Activated CD4-positive, CD25-positive, alpha-beta regulatory T cell treated with anti-CD3 and anti-CD28 coated beads, Interleukin-2, amount 50 U/mL, for 72 hours (primary cell): ENCODE measurements at places on chromosomes 5 and 9.

DNA sequence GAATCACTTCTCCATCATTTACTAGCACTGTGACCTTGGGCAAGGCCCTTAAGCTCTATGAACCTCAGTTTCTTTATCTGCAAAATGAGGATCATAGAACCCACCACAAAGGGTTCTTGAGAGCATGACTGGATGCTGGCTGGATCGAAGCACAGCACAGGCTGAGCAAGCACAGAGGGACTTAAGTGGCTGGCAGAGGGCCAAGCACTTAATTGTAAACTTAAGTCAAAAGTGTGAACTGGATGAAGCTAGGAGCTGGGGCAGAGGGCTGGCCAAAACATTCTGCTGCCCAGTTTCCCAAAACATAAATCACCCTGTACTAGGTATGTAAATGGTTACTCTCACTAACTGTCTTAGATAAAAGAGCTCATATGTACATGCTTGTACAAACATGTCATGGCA, 112.3 kb upstream of the WWC1 start:
- DNase-seq = no peak

DNA sequence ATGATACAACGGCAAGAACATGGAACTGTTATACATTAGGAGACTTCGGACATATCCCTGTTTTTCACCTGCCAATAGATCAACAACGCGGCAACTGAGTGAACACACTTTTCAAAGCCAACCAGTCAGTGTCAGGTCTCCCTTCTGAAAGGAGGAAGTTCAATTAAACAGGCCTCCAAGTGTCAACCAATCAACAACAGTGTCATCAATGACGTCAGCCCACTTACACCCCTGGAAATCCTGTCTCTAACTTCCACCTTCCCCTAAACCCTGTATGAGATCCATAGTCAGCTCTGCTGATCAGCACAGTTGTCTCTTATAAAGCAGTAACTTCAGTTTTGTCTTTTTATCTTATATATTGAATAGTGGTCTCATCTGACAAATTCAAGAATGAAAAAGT, 36.6 kb downstream of the DMRT3 start:
- DNase-seq = no peak

DNA sequence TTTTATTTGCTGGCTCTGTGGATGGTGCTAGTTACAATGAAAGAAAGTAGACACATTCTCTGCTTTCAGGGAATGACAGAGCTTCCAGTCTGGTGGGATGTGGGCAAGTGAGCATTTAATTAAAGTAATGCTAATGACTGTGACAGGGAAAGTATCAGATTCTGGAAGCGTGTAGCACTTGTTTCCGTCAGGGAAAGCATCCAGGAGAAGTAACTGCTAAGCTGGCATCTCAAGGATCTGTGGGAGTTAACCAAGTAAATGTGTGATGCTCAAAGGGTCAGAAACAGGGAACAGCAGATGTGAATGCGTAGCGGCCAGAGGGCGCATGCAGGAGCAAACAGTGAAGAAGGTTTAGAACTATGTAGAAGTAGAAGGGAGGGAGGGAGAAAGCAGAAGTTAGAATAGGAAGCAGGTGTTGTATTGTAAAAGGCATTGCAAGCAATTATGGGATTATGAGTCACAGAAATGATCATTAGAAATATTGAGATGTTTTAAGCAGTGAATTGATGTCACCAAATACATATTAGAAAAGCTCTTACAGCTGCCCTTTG, 12.2 kb downstream of the KLHL9 start:
- DNase-seq = no peak

GRCh38 chr5:97124335-97124734, 18.1 kb downstream of the LIX1 start:
- DNase-seq = no peak

DNA sequence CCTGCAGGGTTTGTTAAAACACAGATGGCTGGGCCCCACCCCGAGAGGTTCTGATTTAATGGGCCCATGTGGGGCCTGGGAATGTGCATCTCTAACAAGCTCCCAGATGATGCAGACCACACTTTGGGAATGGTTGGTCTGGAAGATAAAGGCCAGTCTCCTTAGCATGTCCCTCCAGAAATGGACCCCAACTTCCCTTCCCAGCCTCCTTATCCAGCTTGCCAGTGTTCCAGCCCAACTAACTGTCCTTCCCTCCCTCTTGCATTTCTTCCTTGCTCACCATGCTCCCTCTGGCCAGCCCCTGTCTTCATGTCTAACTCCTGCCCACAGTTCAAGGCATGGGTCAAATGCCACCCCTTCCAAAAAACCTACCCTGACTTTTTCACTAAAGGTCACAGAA, 196.1 kb upstream of the TBC1D2 start:
- DNase-seq = no peak
